Epithelial cell of proximal tubule (primary cell): ENCODE measurements at places on chromosomes 11 and 22. TPM values are rescaled to one million over a fixed set of nuclear protein-coding genes. Genes with fewer than 3 reads are reported as not detected.

Gene KCTD14
- total RNA-seq, result 8.5 and 26.8 TPM in 2 replicates

DNA sequence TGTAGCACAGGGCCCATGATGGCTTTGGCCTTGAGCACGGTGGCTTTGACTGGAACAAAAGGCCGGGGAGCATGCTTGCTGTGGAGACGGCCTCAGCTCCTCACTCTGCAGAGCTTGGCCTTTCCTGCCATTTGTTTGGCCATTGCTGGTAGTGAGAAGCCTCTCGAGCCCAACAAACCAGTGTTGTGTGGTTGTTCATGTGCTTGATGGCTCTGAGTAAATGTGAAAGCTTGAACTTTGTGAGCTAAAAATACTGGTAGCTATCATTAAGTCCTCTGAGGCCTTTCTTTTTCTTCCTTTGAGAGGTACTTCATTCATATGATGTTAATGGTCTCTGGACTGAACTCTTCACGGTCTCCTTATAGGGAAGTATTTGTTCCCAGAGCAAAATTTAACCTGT, 39.6 kb downstream of the NAT10 start:
- DNase-seq, result no peak

DNA sequence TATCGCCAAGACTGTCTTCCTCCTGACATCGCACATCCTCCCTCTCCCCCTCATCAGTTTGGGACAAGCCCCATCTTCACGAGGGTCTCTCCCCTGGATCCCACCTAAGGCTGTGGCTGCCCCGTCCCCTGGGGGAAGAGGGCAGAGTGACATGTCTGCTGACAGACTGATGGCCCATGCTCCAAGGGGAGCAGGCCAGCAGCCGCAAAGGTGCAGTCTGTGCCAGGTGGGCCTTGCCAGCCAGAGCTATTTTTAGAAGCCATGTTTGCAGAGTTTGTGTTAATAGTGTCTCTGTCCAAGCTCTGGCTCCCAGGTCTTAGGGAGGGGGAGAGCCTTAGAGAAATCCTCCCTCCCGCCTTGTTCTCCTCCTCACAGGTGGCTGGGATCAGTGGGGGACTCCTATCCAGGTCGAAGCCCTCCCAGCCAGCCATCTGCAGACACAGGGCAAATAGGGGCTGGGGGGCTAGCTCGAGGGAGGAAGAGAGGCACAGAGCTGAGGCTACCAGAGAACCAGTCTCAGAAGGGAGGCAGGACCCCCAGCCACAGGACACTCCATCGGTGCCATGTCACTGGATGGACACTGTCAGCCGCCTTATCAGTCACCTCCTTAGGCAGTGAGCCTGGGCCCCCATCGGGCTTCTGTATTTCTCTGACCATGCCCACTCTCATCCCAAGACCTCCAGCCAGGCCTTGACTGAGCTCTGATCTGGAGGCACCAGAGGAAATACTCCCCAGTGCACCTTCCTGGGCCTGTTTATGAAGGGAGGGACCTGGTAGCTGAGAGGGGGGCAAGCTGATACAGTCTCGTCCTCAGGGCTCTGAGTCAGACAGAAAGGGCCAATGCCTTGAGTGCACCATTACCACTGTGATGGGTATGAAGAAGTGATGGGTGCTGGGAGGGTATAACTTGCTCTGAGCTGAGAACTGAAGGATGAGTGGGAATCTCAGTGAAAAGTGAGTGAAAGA, 49.3 kb downstream of the CHRDL2 start:
- DNase-seq, result no peak

Gene KRTAP5-8
- total RNA-seq, result not detected in 2 replicates

Gene UCP3
- 0.06 and 0.22 TPM in 2 replicates for total RNA-seq

Gene TMA7B
- not detected in 2 replicates for total RNA-seq

GRCh38 chr22:28867191-28867590, 16.2 kb upstream of the ZNRF3 start:
- no peak for DNase-seq

- DNase-seq, result no peak
Observed at GRCh38 chr11:3359092-3359824, 19.7 kb downstream of the ZNF195 start.

Gene CYB5R2
- total RNA-seq, result 17.9 and 18.7 TPM in 2 replicates

GRCh38 chr11:79940974-79941735, 500.3 kb upstream of the TENM4 start:
- DNase-seq, result no peak

GRCh38 chr11:94897330-94897768, 76.0 kb downstream of the CWC15 start:
- DNase-seq, result no peak

GRCh38 chr11:44555031-44555800, 10.2 kb upstream of the CD82 start:
- DNase-seq, result no peak

Gene ZBED5
- total RNA-seq, result 17.5 and 19.8 TPM in 2 replicates

DNA sequence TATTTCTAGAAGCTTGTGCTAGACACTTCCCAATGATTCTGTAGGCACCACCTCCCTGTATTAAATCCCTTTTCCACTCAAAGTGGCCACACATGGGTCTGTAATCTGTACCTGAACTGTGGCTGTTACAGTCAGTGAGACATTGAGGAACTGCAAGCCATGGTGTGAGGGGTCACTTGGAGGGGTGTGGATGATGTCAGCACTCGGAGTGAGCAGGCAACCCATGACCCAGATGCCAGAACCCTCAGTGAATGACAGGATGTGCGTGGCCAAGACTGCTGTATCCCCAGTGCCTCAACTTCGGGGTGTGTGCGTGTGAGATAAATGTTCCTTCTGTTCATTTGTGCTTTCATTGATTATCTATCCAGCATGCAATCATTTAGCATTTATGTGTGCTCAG, 14.7 kb upstream of the SHANK3 start:
- no peak for DNase-seq

Gene ACAD8
- total RNA-seq, result 15.6 and 18.1 TPM in 2 replicates

GRCh38 chr11:100612766-100613165, 74.3 kb upstream of the ARHGAP42 start:
- DNase-seq, result no peak

Gene CD44
- 244 and 296 TPM in 2 replicates for total RNA-seq

DNA sequence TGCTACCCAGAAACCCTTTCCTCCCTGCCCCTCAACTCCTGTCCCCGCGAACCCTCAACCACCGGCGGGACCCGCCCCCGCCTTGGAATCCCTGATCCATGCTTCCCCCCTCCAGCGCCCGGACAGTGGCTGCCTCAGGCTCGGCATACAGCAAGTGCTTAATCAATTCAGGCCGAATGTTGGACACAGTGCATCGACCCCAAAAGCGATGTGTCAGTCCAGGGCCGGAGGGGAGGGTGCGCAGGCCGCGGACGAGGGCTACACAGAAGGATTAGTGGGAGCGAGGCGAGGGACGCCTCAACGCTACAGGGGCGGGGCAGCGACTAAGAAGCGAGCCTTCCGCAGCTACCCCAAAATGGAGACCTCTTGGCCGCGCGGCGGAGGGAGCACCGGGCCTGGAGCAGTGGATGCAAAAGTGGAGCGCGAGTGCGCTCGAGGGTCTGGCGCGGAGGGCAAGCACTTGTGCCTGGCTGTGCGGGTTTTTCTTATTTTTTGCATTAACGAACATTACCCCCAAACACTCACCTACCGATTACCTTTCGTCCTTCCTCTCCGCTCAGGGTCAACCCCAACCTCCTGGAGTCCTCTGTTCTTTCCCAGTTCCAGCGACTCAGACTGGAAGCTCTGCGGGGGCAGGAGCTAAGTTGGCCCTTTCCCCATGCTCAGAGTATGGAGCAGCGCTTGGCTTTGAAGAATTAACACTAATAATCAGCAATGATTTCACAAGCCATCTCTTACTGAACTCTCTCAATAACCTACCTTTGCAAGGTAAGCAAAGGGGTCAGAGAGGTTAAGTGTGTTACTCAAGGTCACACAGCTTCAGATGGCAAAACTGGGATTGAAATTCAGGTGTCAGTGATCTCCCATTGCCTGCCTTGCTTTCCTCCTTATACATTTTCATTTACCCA, 30.0 kb upstream of the WNT11 start:
- DNase-seq, result no peak

- no peak for DNase-seq
Observed at GRCh38 chr11:24678703-24679348, 182.0 kb downstream of the LUZP2 start.

- DNase-seq, result no peak
Observed at GRCh38 chr11:91591021-91591420, 633.6 kb upstream of the FAT3 start.

Gene PITPNB
- 16.3 and 21.4 TPM in 2 replicates for total RNA-seq

- no peak for DNase-seq
Observed at GRCh38 chr11:129023968-129024676, 81.5 kb upstream of the TP53AIP1 start.

GRCh38 chr11:71456294-71456693, 3.3 kb downstream of the NADSYN1 start:
- no peak for DNase-seq

Gene GVQW3
- total RNA-seq, result 0.87 and 7.0 TPM in 2 replicates

DNA sequence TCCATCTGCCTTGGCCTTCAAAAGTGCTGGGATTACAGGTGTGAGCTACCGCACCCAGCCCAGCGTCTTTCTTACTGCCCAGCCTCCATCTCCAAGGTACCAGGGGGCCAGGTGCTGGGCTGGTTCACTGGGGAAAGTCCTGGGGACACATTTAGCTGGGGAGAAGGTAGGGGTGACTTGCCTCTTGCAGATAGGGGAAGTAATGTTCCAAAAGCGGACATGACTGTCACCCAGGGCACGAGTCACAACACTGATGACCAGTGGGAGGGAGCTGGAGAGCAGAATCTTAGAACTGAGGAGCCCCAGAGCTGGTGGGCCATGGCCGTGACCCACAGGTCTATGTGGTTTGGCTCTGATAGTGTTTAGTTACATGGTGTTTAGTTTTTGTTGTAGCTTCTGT, 2.4 kb upstream of the SLC15A3 start:
- no peak for DNase-seq

GRCh38 chr11:110376711-110377324, 52.9 kb upstream of the FDX1 start:
- peak; percentile 79 for DNase-seq

Gene DEFB131B
- total RNA-seq, result not detected in 2 replicates

Gene HRAS
- 63.2 and 128 TPM in 2 replicates for total RNA-seq

Gene C11orf86
- total RNA-seq, result not detected in 2 replicates

Gene DKK3
- 54.5 and 133 TPM in 2 replicates for total RNA-seq

DNA sequence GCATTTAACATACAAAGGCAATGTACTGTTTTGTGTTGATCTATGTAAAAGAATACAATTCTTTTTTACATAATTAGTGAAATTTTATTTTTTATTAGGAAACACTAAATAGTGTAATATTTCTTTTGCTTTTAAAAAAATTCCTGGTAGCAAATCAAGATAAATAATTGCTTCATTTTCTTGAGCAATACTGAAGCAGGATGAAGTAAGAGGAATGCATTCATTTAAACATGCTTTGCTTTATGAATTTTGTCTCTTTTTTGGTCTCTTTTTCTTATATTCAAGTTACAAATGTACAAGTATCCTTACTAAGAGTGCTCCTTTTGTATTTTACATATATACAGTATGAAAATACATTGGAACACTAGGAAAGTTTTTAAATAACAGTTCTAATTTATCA, 144.4 kb upstream of the TEAD1 start:
- DNase-seq, result no peak

GRCh38 chr22:22703715-22704114, 59.3 kb downstream of the GGTLC2 start:
- no peak for DNase-seq

DNA sequence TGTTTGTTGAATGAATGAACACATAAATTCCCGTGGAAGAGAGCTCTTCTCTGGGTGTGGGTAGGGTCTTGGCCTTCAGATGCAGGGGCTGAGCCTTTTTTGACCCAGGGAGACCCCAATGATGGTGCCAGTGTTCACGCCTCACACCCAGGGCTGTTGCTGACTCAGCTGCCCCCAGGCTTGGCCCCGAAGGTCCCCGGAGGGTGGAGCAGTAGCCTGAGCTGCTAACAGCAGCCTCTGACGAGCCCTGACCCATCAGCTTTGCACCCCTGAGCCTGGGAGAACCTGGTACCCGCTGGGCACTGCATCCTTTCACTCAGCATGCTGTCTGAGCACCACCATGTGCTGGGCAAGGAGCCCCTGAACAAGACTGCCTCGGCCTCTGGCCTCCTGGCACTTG, 23.9 kb downstream of the NFAM1 start:
- no peak for DNase-seq
